Temporal lobe (tissue), 4 donors: ENCODE measurements at places on chromosomes 3 and 15. TPM values are rescaled to one million over a fixed set of nuclear protein-coding genes. Genes with fewer than 3 reads are reported as not detected.

The BFSP2 gene
- 0.25 TPM for total RNA-seq

The VPS33B gene
- 13.8 TPM for total RNA-seq

The NTRK3 gene
- total RNA-seq: 50.9 TPM

The GOLGA6B gene
- not detected for total RNA-seq

The IGSF11 gene
- total RNA-seq: 8.9 TPM

The PLSCR4 gene
- total RNA-seq: 6.4 TPM

The PLD1 gene
- 3.9 TPM for total RNA-seq

The RTP1 gene
- 0.25 TPM for total RNA-seq

The UCN2 gene
- total RNA-seq: not detected

The LYSMD2 gene
- total RNA-seq: 14.0 TPM

The THAP10 gene
- 3.9 TPM for total RNA-seq

The P2RY12 gene
- 15.0 TPM for total RNA-seq

The SLC6A20 gene
- total RNA-seq: 3.0 TPM

The RRP9 gene
- 10.1 TPM for total RNA-seq

The GNAI2 gene
- total RNA-seq: 83.1 TPM
